ENCODE measurements at places on chromosomes 16 and 17.
A peak's percentile ranks its signal among the peaks of the same experiment; 100 is the strongest.

DNA sequence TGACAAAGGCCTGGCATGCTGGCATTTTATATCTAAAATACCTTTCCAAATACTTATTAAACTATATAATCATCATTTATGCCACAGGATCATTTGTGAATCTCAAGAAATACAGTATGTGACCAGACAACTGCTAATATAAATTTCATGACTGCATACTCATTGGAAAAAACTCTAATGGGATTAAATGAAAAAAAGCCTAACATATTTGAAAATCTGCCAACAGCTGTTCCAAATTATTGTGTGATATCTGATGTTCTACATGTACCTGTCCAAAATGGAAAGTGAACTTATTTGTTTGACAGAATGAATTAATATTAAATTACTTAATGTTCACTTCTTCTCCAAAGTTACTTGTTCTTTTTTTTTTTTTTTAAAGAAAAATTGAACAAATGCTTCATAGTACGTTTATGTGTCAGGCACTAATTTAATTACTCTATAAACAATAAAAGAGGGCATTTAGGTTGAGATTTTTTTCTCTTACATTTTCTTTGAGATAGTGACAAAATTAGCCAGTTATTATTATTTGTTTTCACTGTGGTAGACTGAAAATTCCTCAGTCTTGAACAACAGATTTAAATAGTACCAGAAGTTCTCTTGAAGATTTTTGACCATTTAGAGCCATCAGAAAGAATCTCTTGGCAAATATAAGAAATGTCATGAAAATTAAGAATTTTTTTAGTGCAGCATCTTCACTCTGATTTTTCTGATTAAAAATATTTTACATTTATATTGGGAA is 114.0 kb downstream of the FTO start:
- DNase-seq: peak; percentile 91

DNA sequence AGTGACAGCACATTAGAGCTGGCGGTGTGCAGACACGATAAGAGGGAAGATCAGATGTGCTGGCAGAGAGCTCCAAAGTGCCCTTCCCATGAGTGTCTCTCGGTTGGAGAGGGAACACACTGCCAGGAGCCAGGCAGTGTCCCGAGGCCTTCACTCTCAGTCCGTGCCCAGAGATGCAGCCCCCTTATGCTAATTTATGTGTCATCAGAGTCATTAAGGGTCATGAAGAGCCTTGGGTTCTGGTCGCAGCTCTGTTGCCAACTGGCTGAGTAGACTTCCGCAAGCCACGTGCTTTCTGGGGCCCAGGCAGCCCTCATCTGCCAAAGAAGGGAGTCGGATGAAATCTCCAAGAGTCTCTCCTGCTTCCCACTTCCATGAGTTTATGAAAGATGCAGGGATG is 232.5 kb downstream of the MSI2 start:
- DNase-seq: no peak

GRCh38 chr16:14302031-14302398 is 230.9 kb downstream of the MRTFB start:
- DNase-seq: peak; percentile 85

DNA sequence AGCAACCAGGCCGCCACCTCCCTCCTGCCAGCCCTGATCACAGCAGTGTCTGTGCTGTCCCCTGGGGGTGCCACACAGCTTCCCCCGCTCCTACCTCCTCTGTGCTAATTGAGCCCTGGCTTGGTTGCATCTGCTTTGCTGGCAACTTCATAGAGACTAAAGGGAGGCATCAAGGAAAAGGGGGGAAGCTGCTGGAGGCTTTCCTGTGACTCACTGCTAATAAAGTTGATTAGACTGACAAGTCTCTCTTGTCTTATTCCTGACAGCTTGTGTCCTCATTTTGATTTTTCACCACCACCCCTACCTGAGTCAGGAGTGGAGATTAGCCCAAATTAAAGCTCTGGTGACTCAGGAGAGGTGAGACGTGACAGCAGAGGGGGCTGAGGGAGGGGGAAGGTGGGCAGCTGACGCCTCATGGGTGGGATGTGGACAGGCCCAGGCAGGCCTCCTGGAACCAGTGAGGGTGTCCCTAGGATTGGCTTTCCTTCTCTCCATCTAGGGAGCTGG is 310.0 kb downstream of the CBLN1 start:
- peak; percentile 41 for DNase-seq

DNA sequence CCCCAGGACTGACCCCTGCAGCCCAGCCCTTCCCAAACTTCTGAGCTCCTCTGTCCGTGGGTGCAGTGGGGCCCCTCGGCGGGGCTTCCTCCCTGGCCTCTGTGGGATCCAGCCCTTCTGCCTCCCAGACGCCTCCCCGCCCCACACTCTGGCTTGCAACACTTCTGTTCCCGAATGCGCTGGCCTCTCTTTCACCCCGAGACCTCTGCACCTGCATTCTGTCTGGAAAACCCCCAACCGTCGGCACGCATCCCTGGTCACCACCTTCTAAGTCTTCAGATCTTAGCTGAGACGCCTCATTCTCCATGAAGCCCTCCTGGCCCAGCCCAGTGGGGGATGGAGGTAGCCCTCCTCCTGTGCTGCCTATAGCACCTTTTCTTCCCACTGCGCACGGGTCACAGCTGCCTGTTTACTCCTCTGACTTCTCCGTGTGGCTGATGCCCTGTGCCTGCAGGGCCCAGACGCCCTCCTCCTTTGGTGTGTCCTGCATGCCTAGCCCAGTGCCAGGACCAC is 26.4 kb downstream of the TMEM235 start:
- DNase-seq: no peak

GRCh38 chr17:36130346-36130745 is 26.7 kb downstream of the CCL4 start:
- no peak for DNase-seq

- DNase-seq: no peak
Observed at GRCh38 chr17:39988206-39988810, 7.7 kb downstream of the PSMD3 start.

DNA sequence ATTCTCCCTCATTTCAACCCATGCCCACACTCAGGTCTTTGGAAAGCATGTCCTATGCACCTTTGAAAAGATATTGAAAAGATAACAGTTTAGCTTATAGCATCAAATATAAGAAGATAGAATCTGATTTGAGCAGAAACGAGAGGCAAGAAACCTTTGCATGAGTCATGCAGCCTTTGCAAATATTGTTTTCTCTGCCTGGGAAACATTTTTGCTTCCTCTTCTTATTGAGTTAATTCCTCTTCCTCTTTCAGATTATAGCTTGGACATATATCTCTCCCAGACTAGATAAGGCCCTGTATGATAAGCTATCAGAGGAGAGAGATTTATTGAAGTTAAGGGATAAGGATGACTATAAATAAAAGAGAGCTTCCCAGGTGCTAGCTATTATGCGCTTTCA is 46.1 kb upstream of the KCNJ2 start:
- DNase-seq: no peak

DNA sequence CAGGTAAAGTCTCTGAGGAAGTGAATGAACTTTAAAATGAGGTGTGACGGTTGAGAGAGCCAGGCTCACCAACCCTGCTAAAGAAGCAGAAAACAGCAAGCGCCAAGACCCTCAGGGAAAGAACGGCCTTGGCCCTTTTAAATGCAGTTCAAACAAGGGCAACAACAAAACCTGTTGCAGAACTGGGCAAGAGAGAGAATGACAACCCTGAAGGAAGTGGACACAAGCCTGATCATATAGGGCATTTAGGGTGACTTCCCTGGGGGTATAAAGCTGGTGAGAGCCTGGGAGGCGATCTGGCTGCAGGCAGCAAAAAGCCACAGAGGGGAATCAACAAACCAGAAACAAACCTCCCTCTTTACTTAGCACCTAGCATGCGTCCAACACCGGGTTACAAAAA is 1.0 kb downstream of the CPPED1 start:
- DNase-seq: no peak

DNA sequence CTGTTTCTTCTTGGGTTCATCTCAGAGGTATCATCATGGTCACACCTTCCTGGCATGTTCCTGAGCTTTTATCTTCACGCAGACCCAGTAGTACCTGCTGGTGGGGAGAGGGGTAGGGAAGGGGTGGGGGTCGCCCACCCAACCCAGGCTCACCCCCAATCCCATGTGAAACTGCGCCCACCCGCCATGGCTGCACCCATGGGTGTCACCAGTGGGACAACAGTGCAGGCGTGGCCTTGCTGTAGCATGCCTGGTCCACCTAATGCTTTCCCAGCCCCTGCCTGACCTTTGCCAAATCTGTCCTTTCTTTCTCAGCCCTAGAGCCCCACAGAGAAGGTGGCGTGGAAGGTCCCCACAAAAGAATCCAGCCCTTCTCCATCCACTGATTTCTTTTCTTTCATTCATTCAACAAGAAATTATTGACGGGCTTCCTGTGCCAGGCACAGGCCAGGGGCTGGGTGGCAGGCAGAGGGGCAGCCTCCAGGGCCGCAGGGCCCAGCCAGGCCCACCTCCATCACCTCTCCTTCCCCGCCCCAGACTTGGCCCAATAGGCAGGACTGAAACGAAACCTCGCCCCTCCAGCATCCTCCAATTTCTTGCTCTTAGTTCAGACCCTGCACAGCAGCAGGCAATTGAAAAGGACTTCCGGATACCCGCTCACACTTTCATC is 79.1 kb upstream of the TNRC6C start:
- DNase-seq: no peak

DNA sequence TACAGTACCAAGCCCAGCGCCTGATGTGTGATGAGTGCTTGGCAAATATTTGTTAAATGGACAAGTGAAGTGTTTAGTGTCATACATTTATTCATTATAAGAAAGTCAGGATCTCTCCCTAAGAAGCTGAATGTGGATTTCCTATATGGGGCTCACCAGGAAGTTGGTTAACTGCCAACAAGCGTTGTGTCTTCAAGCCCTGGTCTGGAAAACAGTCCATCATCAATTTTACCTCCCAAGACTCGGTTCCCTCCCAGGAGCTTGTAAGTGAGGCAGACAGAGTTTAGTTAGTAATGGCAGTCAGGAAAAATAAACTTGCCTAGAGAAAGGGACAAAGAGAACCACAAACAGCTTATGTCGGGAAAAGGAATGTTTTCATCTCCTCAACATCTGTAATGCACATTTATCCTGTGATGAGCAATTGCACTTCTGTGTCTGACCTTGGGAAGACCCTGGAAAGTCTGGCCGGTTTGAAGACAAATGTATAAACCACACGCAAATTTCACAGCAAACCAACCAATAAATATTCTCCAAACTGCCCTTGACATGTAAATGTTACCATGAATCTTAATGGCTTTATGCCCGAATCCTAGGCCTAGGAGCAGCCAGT is 28.3 kb downstream of the C16orf95 start:
- peak; percentile 99 for DNase-seq

DNA sequence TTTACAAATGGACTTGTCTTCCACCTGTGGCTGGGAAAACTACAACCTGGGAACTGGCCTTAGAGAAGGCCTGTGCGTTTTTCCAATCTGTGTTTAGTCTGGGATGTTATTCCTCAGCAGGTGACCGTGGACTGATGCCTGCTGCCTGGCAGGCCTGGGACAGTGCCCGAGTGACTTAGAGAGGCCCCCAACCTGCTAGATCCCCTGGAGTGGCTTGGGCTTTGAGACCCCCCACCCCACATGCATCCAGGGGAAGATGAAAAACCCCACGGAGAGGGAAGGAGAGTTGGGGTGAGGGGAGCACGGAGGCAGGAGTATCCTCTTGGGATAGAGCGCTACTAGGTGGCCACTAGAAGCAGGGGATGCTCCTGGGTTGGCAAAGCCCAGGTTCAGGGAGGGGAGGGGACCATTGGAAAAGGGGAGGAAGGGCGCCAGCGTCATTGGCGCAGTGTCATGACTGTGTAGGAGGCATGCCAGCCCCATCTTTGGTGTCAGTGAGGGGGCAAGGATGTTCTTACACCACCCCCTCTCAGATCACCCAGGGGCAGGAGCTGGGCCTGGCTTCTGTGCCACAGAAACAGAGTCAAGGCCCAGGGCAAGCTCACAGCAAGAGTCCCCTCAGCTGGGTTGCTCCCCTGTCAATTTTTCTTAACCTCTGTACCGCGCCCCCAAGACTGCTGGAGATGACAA is 54.1 kb downstream of the MEAK7 start:
- no peak for DNase-seq

DNA sequence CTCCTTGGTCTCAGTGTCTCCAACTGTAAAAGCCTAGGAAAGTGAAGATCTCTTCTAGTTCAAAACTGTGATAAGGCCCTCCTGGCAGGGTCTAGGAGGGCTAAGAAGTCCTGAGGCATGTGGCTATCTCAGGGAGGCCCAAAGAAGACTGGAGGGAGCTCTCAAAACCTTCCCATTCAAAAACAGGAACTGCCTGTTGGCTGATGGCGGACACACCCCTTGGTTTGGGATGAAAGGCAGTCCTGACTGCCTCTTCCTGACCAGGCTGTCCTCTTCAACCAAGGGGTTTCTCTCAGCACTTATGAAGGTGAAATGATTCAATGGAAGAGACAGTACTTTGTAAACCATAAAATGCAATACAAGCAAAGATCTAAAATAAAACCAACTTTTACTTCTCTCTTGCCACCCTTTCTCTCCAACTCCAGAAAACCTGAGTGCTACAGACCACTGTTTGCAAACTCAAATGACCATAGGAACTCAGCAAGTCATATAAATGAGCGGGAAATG is 4.7 kb downstream of the ZNF764 start:
- DNase-seq: no peak

GRCh38 chr17:49624896-49625295 is 49.2 kb downstream of the NXPH3 start:
- DNase-seq: peak; percentile 46

GRCh38 chr16:46882304-46882939 is 1.7 kb upstream of the GPT2 start:
- DNase-seq: no peak

DNA sequence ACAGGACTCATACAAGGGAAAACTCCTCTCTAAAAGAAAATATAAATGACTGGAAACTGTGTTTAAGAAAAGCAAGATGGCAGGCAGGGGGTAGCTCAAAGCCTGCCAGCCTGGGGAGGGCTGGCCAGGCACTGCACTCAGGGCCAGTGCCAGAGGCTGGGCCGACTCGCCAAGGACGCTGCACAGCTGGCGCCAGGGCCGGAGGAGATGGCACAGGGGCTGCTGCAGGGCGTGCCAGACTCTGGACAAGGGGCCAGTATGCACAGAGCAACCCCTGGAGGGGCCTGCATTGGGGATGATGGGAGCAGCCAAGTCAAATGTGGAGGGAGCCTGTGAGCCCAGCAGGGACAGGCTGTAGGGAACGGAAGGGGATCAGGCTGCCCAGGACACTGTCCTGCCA is 4.0 kb downstream of the PKMYT1 start:
- no peak for DNase-seq

DNA sequence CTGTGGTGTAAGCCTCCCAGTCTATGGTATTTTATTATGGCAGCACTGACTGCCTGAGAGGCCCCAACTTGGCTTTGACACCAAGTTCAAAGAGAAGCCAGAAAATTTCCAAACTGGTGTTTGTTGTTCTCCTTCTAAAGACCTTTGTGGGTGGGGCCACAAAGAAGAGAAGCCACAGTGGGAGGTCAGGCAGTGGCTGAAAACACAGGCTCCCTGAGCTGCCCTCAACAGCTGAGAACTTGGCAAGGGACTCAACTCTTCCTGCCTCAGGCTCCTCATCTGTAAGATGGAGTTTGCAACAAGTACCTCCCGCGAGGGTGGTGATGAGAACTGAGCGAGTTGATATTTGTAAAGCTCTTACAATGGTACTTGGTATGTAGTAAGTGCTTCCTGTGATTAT is 18.2 kb downstream of the CES5A start:
- DNase-seq: no peak
